ENCODE measurements at places on chromosomes 11 and 22.

- DNase-seq, result peak; percentile 47
- H3K27me3 ChIP-seq, result no peaks in the 10 kb centered on the region
- no peak overlapping the region for H3K4me3 ChIP-seq
- H3K36me3 ChIP-seq, result no peaks in the 10 kb centered on the region
These were observed 15.8 kb downstream of the ABTB2 start for GRCh38 chr11:34341931-34342533.

DNA sequence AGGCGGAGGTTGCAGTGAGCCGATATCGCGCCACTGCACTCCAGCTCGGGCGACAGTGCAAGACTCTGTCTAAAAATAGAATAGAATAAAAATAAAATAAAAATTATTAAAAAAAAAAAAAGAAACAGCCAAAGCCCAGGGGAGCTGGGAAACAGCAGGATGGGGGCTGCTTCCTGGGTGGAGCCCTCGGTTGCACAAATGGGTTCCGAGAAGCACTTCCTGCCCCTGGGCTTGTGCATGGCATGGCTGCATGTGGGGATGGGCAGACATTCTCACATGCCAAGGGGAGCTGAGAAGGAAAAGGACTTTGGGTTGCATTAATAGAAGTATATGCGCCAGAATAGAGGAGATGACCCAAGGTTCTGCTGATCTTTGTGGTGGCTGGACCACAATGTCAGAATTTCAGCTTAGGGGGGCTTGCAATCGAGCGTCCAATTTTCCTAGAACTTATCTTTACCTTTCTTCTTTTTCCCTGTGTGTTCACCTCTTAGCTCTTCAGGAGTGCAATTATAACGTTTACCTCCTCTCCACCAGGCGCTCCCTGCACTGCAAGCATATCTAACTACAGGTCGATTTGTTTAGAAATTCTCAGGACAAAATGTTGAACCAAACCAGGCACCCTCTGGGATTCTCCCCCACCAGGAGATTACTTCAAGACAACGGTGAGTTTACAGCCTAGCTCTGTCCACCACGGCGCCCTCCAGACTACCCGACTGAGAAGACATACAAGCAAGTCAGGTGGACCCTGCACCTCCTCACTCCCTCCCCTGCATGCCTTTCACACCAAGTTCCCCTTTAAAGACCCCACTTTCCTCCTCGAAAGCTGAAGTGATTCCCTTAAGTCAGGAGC is 53.2 kb downstream of the SHISAL1 start:
- H3K27ac ChIP-seq, result no peak overlapping the region
- no peak overlapping the region for H3K4me3 ChIP-seq
- no peaks in the 10 kb centered on the region for H3K27me3 ChIP-seq
- DNase-seq, result no peak
- no peaks in the 10 kb centered on the region for H3K4me1 ChIP-seq

DNA sequence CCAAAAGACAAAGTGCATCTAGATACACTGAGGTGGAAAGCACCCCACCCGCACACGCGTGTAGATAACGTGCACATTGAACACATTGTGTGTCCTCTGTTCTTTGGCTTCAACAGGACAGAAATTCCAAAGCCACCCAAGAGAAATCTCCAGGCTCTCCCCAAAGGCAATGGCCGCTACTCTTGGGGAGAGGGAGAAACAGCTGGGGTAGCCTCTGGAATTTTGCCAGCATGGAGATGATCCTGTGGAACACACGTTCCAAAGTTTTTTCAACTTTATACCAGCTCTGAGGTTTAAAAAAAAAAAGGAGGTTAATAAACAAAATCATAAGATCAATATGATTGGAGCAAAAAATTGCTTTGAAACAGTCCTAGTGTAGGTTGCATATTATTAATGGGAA is 63.0 kb upstream of the CD82 start:
- no peaks in the 10 kb centered on the region for H3K4me1 ChIP-seq
- no peak overlapping the region for H3K27ac ChIP-seq
- no peaks in the 10 kb centered on the region for H3K27me3 ChIP-seq
- no peak overlapping the region for H3K4me3 ChIP-seq

DNA sequence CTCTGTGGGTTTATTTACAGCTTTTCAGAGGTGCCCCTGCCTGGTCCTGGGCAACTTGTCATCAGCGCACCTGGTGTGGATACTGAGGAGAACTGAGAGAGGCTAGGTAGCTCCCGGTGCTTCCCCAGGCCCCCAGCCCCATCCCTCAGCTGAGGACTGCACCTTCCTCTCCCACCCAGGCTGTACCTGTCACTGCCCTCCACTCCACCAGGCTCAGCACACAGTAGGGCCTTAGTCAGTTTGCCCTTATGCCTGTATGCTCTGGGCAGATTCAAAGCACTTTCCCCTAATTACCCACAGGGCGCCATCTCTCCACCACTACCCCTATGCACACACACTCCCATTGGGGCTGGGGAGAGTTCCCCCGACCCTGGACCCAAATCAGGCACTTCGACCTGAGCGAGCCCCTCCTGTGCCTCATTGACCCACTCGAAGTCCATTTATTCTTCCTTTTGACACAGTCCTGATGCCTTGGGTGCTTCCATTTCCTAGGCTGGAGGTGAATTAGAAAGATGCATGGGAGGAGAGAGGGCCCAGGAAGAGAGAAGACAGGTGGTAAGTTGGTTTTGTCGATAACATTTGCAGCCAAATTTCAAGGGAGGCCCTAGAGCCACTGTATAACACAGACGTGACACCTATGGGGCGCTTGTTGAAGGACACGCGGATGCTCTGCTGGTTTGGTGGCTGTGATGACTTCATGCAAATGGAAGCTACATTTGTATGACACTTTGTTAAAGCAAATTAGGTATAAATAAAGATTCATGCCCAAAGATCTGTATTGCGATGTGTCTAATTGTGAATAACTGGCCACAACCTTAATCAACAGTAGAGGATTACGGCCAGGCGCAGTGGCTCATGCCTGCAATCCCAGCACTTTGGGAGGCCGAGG is 13.8 kb upstream of the PICK1 start:
- no peaks in the 10 kb centered on the region for H3K4me1 ChIP-seq
- H3K27me3 ChIP-seq, result no peaks in the 10 kb centered on the region
- H3K36me3 ChIP-seq, result no peaks in the 10 kb centered on the region
- no peak overlapping the region for H3K4me3 ChIP-seq
- no peak for DNase-seq
- H3K27ac ChIP-seq, result no peak overlapping the region

- no peak for DNase-seq
- H3K27ac ChIP-seq, result peak overlapping the region; percentile 66
- no peaks in the 10 kb centered on the region for H3K4me1 ChIP-seq
- no peak overlapping the region for H3K4me3 ChIP-seq
- H3K36me3 ChIP-seq, result peaks cover 30% of the 10 kb centered on the region
These were observed 19.2 kb upstream of the FNBP4 start for GRCh38 chr11:47786373-47786772.

DNA sequence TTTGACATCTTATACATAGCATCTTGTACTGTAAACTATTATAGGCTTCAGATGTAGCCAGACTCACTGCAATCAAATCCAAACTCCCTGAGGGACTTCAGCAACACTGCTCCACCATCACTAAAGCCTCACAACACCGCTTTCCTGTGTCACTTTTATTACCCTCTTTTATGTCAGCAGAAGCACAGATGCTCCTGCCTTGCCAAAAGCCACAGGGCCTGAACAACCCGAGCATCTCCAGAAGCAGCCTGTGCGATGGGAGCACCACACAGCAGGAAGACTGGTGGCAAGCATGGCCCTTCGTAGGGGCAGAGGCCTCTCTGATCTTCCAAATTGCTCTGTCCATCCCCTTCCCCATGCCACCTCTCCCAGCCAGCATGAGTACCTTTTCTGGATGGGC is 22.9 kb downstream of the TMEM123 start:
- DNase-seq, result no peak
- peaks cover 2% of the 10 kb centered on the region for H3K36me3 ChIP-seq
- no peaks in the 10 kb centered on the region for H3K4me1 ChIP-seq
- no peak overlapping the region for H3K27ac ChIP-seq

DNA sequence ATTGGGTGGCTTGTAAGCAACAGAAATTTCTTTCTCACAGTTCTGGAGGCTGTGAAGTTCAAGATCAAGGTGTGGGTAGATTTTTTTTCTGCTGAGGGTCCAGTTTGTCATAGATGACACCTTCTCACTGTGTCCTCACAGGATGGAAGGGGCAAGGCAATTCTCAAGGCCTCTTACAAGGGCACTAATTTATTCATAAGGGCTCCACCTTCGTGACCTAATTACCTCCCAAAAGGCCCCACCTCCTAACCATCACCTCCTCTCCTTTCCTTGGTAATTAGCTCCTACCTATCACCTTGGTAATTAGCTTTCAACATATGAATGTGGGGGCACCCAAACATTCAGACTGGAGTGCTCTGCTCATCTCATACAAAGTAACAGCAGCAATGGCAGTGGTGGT is 92.3 kb upstream of the CD44 start:
- DNase-seq, result no peak
- H3K4me1 ChIP-seq, result peaks cover 5% of the 10 kb centered on the region
- H3K36me3 ChIP-seq, result no peaks in the 10 kb centered on the region
- no peak overlapping the region for H3K4me3 ChIP-seq
- H3K27ac ChIP-seq, result peak overlapping the region; percentile 13
- H3K27me3 ChIP-seq, result no peaks in the 10 kb centered on the region

DNA sequence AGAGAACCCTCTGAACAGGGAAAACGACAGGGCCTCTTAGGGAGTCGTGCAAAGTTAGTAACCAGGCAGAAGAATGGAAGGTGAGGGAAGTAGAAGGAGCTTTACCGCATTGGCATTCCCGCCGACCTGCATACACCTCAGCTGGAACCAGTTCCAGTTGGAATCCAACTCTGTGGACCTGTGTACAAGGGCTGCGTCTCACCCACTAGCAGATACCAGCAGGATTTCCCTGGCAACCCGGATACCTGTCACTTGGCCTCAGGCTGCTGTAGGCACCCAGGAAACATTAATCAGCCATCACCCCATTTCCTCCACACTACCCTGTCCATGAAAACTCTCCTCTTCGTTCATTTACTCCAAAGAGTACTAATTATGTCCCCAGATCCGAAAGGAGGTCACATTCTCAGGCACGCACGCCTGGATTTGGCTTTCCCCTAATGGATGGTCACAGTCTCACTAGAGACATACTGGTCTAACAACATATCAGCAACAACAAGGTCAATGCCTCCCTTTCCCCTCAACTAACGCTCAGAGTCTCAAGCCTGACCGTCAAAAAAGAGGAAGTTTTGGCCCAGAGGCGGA is 842 bp downstream of the ARFGAP2 start:
- H3K4me3 ChIP-seq, result peak overlapping the region; percentile 98
- DNase-seq, result no peak
- peaks cover 39% of the 10 kb centered on the region for H3K36me3 ChIP-seq
- H3K27me3 ChIP-seq, result no peaks in the 10 kb centered on the region
- no peaks in the 10 kb centered on the region for H3K4me1 ChIP-seq

GRCh38 chr11:8910649-8911026 is 351 bp upstream of the AKIP1 start:
- no peaks in the 10 kb centered on the region for H3K27me3 ChIP-seq
- H3K27ac ChIP-seq, result no peak overlapping the region
- H3K4me1 ChIP-seq, result peaks cover 9% of the 10 kb centered on the region
- peak overlapping the region; percentile 44 for H3K4me3 ChIP-seq
- H3K36me3 ChIP-seq, result no peaks in the 10 kb centered on the region
- no peak for DNase-seq

GRCh38 chr22:28268171-28268570 is 349.1 kb upstream of the PITPNB start:
- no peak for DNase-seq
- H3K36me3 ChIP-seq, result no peaks in the 10 kb centered on the region
- no peaks in the 10 kb centered on the region for H3K27me3 ChIP-seq
- H3K4me3 ChIP-seq, result no peak overlapping the region
- peaks cover 12% of the 10 kb centered on the region for H3K4me1 ChIP-seq
- no peak overlapping the region for H3K27ac ChIP-seq

DNA sequence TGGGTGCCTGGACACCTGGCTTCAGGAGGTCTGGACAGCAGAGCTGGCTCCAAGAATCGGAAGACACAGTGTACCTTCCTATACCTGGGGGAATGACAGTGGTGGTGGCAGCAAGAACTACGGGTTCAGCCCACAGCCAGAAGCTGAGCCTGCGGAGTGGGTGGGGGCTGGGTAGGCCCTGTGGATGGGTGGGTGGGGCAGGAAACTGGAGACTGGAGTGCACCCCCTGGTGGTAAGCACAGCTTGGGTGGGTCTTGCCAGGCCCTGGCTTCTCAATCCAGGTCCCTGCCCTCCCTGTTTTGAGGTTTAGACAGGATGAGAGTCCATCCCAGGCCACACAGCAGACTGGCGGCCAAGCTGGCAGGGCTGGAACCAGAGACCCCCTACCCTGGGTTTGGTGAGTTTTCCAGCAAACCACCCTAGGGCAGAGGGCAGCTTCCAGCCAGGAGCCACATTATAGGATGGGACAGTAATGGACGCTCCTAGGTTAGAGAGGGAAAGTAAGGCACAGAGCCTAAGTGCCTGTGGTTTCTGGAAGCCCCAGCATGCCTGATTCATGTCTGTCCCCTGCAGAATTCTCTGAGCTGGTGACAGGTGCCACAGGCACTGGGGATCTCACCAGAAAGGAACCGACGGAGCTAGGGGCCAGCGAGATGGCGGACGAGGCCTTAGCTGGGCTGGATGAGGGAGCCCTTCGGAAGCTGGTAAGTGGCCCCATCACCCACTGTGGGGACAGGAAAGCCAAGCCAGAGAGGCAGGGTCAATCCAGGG is 1.7 kb downstream of the SMTN start:
- H3K27ac ChIP-seq, result peak overlapping the region; percentile 89
- no peaks in the 10 kb centered on the region for H3K27me3 ChIP-seq
- peaks cover 37% of the 10 kb centered on the region for H3K4me1 ChIP-seq
- H3K36me3 ChIP-seq, result peaks cover 3% of the 10 kb centered on the region
- peak; percentile 50 for DNase-seq

DNA sequence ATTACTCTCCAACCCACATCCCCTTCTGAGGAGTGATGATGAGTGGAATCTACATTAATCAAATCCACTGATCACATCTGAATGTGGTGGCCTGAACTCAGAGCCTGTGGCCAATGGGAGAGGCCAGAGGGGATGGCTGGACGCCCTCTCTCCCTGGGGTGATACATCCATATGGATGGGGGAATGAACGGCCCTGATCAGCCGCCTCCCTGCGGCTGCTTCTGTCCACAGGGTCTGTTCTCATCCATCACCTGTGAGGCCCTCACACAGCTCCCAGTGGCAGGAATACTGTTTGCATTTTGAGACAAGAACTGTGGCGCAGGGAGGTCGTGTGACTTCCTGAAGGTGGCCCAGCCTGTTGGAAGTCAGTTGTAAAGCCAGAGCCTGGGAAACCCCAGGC is 78.3 kb upstream of the SHISAL1 start:
- H3K4me1 ChIP-seq, result peaks cover 15% of the 10 kb centered on the region
- H3K36me3 ChIP-seq, result no peaks in the 10 kb centered on the region
- no peaks in the 10 kb centered on the region for H3K27me3 ChIP-seq
- DNase-seq, result no peak
- H3K27ac ChIP-seq, result no peak overlapping the region
- H3K4me3 ChIP-seq, result no peak overlapping the region

DNA sequence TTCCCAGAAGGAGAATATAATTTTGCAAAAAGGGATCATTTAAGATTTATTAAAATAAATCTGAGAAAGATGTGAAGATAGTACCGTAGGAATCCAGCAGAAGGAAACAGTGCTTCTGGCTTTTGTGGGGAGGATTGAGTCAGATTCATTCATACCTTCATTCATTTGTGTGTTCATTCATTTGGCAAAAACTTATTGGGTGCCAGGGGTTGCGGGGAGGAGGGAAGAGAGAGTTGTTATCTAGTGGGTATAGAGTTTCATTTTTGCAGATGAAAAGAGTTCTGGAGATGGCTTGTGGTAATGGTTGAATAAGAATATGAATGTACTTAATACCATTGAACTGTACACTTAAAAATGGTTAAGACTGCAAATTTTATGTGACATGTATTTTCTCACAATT is 31.1 kb downstream of the BMAL1 start:
- peaks cover 23% of the 10 kb centered on the region for H3K4me1 ChIP-seq
- H3K36me3 ChIP-seq, result no peaks in the 10 kb centered on the region
- no peak overlapping the region for H3K4me3 ChIP-seq
- H3K27me3 ChIP-seq, result no peaks in the 10 kb centered on the region
- H3K27ac ChIP-seq, result no peak overlapping the region
- no peak for DNase-seq

All from lung (tissue), 17 donors.